ENCODE measurements at places on chromosomes 6 and 20.

DNA sequence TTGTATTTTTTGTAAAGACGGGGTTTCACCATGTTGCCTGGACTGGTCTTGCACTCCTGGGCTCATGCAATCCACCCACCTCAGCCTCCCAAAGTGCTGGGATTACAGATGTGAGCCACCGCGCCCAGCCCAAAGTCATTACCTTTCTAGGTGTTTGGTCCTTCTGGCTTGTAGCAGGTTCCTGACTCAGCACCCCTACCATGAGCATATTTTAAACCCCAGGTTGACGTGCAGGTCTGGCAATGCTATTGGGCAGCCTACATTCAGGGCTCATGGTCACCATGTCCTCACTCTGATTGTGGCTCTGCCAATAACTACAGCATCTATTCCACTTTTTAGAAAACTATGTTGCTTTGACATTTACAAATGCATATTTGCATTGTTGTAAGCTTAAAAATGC, 59.4 kb downstream of the IPCEF1 start:
- no peak for DNase-seq

DNA sequence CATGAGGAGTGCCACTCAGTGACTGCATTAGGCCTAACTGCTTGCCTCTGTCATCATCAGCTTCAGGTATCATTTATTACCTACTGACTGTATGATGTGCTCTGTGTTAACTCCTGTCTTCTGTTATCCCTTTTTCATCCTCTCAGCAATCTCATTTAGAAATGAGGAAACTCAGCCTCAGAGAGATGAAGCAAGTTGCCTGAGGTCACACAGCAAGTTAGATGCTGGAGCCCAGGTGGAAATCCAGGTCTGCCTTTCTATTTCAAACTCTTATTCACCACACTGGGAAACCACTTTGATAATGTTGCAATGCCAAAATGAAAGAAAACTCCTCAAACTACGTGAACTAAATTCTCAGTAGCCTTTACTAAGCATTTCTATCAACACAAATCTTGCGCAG, 1.3 kb downstream of the FERMT1 start:
- no peak for DNase-seq

GRCh38 chr20:62671765-62672164, 29.5 kb downstream of the SLCO4A1 start:
- DNase-seq, result peak; percentile 70

DNA sequence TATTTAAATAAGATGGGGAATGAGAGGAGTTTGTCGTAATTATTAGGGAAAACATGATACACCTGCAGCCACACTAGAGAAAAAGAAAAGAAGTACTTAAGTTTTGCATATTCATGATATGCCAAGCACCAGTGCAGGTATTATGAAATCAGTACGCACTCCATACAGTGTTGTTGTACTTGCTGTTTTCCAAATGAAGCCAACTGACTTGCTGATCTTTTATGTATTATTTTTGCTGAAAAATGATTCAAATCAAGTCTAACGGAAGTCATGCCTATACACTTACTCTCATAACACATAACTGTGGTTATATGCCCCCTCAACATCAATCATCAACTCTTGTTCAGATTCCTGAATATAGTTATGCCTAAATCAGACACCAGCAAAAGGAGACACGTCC, 584.9 kb upstream of the EYS start:
- no peak for DNase-seq

- DNase-seq, result no peak
Measured at GRCh38 chr6:112697265-112697664, 350.1 kb downstream of the RFPL4B start.

- DNase-seq, result no peak
Measured at GRCh38 chr6:35173427-35174087, 32.4 kb upstream of the TCP11 start.
